ENCODE measurements at places on chromosomes 4 and X. TPM values are rescaled to one million over a fixed set of nuclear protein-coding genes. Genes with fewer than 3 reads are reported as not detected.

GRCh38 chr4:47786958-47787370, 50.9 kb downstream of the CORIN start:
- no peak overlapping the region for H3K4me3 ChIP-seq
- no peak for DNase-seq
- H3K36me3 ChIP-seq: no peaks in the 10 kb centered on the region
- no peaks in the 10 kb centered on the region for H3K27me3 ChIP-seq
- no peak overlapping the region for H3K27ac ChIP-seq
- no peaks in the 10 kb centered on the region for H3K4me1 ChIP-seq

DNA sequence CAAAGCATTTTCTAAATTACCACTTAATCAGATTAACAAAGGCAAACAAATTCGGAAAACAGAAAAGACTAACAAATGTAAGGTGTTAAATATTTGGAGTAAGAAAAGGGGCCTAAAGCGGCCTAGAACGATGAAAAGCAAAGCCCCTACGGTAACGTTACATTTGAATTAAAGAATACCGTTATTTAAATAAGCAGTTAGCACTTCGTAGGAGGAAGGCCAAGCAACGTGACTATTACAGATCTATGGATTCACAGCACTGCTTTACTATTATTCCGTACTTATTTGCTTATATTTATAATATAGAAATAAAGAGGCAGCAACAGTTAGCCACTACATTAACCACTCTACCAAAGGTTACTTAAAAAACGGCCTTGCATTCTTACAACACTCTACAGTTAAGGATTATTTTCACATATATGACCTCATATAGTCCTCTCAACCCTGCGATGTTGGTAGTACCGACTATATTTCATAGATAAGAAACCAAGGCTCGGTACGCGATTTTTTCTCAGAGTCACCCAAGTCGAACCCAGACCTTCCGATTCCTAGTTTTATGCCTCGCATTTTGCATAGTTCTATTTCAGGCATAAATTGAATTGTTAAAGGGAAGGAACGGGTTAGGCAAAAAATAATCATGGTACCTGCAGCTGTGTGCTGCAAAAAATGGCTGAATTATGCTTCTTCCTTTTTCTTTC, 2.9 kb downstream of the KLHL15 start:
- no peaks in the 10 kb centered on the region for H3K36me3 ChIP-seq
- no peak for DNase-seq
- no peaks in the 10 kb centered on the region for H3K4me1 ChIP-seq
- H3K27ac ChIP-seq: peak overlapping the region; percentile 98
- H3K4me3 ChIP-seq: peak overlapping the region; percentile 83

GRCh38 chr4:7198440-7199128, 6.2 kb downstream of the SORCS2 start:
- H3K4me1 ChIP-seq: no peaks in the 10 kb centered on the region
- no peak overlapping the region for H3K27ac ChIP-seq
- DNase-seq: peak; percentile 57
- H3K27me3 ChIP-seq: no peaks in the 10 kb centered on the region
- no peaks in the 10 kb centered on the region for H3K36me3 ChIP-seq

DNA sequence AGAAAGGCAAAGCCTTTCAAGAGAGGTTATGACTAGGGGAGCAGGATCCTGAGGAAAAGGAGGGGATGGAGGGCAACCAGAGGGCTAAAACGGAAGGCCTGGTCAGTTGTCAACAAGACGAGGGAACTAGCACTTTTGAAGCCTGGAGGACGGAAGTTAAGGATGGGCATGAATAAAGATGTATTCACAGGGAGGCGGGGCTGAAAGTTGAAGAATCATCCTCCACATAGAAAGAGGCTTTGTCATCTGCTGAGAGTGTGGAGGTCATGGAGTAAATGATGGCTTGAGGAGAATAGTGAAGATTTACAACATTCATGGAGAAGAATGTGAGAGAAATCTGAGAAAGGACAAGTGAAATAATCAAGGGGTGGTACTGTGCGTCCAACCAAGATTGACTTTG, 137.5 kb downstream of the MAGEB17 start:
- H3K4me3 ChIP-seq: no peak overlapping the region
- DNase-seq: no peak
- H3K4me1 ChIP-seq: no peaks in the 10 kb centered on the region
- no peaks in the 10 kb centered on the region for H3K36me3 ChIP-seq
- H3K27ac ChIP-seq: no peak overlapping the region

GRCh38 chrX:78131117-78131516, 8.3 kb downstream of the TAF9B start:
- no peaks in the 10 kb centered on the region for H3K27me3 ChIP-seq
- H3K27ac ChIP-seq: no peak overlapping the region
- DNase-seq: no peak
- no peak overlapping the region for H3K4me3 ChIP-seq
- no peaks in the 10 kb centered on the region for H3K36me3 ChIP-seq

DNA sequence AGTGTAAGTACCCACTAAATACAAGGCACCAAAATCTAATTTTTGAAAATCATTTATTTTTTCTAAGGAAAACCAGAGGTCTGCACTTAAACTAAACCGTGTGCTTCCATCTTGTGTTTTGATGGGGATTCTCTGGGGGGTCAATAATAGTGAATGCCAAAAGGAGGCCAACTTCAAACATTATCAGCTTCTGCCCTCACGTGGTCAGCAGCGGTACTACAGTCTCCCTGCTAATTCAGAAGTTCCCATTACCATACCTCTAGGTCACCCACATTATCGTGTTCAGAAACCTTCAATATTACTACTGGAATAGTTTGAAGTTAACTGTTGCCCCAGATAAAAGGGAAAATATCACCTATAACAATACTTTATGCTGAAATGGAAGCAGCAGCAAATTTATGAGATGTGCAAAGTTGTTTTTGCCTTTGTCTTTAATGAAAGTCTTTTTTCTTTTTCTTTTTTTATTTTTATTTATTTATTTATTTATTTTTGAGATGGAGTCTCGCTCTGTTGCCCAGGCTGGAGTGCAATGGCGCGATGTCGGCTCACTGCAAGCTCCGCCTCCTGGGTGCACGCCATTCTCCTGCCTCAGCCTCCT, 17.3 kb downstream of the CTPS2 start:
- H3K4me1 ChIP-seq: no peaks in the 10 kb centered on the region
- H3K4me3 ChIP-seq: no peak overlapping the region
- H3K36me3 ChIP-seq: peaks cover 32% of the 10 kb centered on the region
- no peak overlapping the region for H3K27ac ChIP-seq

GRCh38 chr4:104064646-104065577, 345.1 kb upstream of the TACR3 start:
- H3K36me3 ChIP-seq: no peaks in the 10 kb centered on the region
- DNase-seq: no peak
- H3K4me1 ChIP-seq: no peaks in the 10 kb centered on the region
- H3K4me3 ChIP-seq: no peak overlapping the region
- H3K27ac ChIP-seq: no peak overlapping the region
- no peaks in the 10 kb centered on the region for H3K27me3 ChIP-seq

- H3K36me3 ChIP-seq: no peaks in the 10 kb centered on the region
- no peak overlapping the region for H3K27ac ChIP-seq
- H3K27me3 ChIP-seq: no peaks in the 10 kb centered on the region
- H3K4me1 ChIP-seq: no peaks in the 10 kb centered on the region
- no peak overlapping the region for H3K4me3 ChIP-seq
Measured at GRCh38 chr4:163810755-163811154, 316.3 kb downstream of the TMA16 start.

GRCh38 chrX:103376118-103376978, at the start of gene BEX3:
Gene BEX3, plus strand, starts transcription at chrX:103376538. Its CDS starts 984 bp downstream, at chrX:103377522.
- H3K4me1 ChIP-seq: no peaks in the 10 kb centered on the region
- no peaks in the 10 kb centered on the region for H3K27me3 ChIP-seq
- H3K27ac ChIP-seq: peak within 1 kb of the TSS; percentile 86
- peak within 1 kb of the TSS; percentile 70 for H3K4me3 ChIP-seq
- H3K36me3 ChIP-seq: no peaks in the 10 kb centered on the region
- peak; percentile 80 for DNase-seq

GRCh38 chrX:1443496-1444075, 9.1 kb downstream of the ASMTL start:
- H3K27ac ChIP-seq: no peak overlapping the region
- no peaks in the 10 kb centered on the region for H3K27me3 ChIP-seq
- H3K4me3 ChIP-seq: no peak overlapping the region
- H3K4me1 ChIP-seq: no peaks in the 10 kb centered on the region
- DNase-seq: peak; percentile 46
- H3K36me3 ChIP-seq: peaks cover 7% of the 10 kb centered on the region

BMPR1B gene
- 1.8 TPM for total RNA-seq

GRCh38 chrX:133677123-133678063, 262.1 kb upstream of the GPC4 start:
- no peaks in the 10 kb centered on the region for H3K36me3 ChIP-seq
- no peak overlapping the region for H3K4me3 ChIP-seq
- no peaks in the 10 kb centered on the region for H3K4me1 ChIP-seq
- no peaks in the 10 kb centered on the region for H3K27me3 ChIP-seq
- H3K27ac ChIP-seq: no peak overlapping the region

- H3K4me3 ChIP-seq: no peak overlapping the region
- H3K27me3 ChIP-seq: no peaks in the 10 kb centered on the region
- H3K4me1 ChIP-seq: no peaks in the 10 kb centered on the region
- no peaks in the 10 kb centered on the region for H3K36me3 ChIP-seq
- no peak overlapping the region for H3K27ac ChIP-seq
- no peak for DNase-seq
Measured at GRCh38 chrX:109843963-109844751, 111.1 kb upstream of the ACSL4 start.

GRCh38 chrX:153225438-153226098, 46.5 kb downstream of the MAGEA1 start:
- H3K4me1 ChIP-seq: no peaks in the 10 kb centered on the region
- no peak for DNase-seq
- no peak overlapping the region for H3K4me3 ChIP-seq

DNA sequence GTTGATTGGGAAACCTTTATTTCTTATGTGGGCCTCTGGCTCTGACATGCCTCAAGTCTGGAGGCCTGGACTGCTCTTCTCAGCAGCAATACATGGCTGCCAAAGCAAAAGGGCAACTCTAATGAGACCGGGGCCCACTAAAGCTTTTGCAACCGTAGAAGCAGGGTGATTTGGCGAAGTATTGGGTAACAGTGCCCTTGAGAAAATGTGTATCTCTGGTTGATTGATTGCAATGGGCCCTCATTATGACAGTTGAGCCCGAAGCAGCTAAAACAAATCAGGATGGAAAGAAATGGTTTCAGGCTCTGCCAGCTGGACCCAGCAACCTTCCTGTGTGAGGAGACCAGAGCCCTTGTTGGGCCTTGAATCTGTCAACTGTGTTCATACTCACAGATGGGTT, 73.4 kb downstream of the CLCN4 start:
- H3K4me1 ChIP-seq: peaks cover 6% of the 10 kb centered on the region
- no peak overlapping the region for H3K27ac ChIP-seq
- H3K27me3 ChIP-seq: no peaks in the 10 kb centered on the region

GRCh38 chr4:186606591-186606992, 51.2 kb upstream of the MTNR1A start:
- H3K36me3 ChIP-seq: peaks cover 36% of the 10 kb centered on the region
- DNase-seq: no peak
- H3K4me1 ChIP-seq: no peaks in the 10 kb centered on the region
- no peak overlapping the region for H3K4me3 ChIP-seq
- H3K27ac ChIP-seq: no peak overlapping the region

DNA sequence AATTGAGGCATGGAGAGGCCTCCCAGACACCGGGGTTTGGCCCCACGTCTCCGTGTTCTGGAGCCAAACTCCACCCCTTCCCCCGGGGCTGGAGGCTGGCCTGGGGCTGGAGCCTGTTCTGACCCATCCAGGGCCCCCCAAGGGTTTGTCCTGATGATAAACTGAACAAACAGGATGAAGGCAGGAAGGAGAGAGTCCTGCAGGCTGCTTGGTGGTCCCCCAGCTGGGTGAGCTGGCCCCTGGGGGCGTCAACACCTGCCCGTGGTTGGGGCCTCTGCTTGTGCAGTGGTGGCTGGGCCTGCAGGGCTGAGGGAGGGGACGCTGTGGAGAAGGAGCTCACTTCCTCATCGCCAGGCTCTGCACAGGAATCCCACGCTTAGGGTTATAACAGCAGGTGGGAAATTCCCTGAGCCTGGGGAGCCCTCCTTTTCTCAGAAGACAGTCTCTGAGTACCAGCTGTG, 2.3 kb downstream of the SH3TC1 start:
- peaks cover 19% of the 10 kb centered on the region for H3K4me1 ChIP-seq
- no peak overlapping the region for H3K27ac ChIP-seq
- no peak overlapping the region for H3K4me3 ChIP-seq

GRCh38 chr4:65083076-65083475, 587.2 kb downstream of the EPHA5 start:
- no peak overlapping the region for H3K4me3 ChIP-seq
- H3K27me3 ChIP-seq: no peaks in the 10 kb centered on the region
- no peak for DNase-seq
- no peaks in the 10 kb centered on the region for H3K4me1 ChIP-seq

DNA sequence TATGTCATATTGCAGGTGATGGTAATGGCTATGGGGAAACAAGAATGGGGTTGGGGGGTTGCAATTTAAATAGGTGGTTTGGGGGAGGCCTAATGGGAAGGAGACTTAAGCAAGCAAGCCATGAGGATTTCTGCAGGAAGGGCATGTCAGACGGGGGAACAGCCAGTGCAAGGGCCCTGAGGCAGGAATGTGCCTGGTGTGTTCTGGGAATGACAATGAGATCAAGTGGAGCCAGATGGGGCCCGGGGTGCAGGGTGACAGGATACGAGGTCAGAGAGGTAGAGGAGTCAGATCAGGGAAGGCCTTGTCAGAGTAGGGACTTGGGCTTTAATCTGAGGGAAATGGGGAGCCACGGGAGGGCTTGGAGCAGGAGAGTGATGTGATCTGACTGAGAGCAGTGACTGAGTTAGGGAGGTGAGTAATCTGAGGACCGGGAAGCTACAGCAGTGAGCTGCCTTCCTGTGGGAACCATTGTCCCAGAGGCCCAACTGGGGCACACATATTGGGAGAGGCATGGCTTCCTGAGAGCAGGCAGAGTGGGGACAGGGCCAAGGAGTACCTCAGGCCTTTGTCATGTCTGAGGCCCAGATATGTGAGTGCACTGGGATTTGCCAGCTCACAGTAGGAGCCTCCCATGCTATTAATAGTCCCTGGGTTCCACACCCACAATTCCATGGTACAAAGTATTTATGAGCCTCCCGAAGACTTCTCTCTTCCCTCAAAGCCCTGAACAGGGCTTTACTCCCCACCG, 139.8 kb downstream of the BCOR start:
- no peaks in the 10 kb centered on the region for H3K36me3 ChIP-seq
- DNase-seq: no peak
- H3K27me3 ChIP-seq: no peaks in the 10 kb centered on the region
- no peak overlapping the region for H3K27ac ChIP-seq
- no peak overlapping the region for H3K4me3 ChIP-seq

Data from sigmoid colon (tissue), 7 donors.